Activated T-helper 17 cell treated with anti-CD3 and anti-CD28 coated beads, Interleukin-2, amount 50 U/mL, for 72 hours (primary cell): ENCODE measurements at places on chromosomes 1 and 21.
A peak's percentile ranks its signal among the peaks of the same experiment; 100 is the strongest.

DNA sequence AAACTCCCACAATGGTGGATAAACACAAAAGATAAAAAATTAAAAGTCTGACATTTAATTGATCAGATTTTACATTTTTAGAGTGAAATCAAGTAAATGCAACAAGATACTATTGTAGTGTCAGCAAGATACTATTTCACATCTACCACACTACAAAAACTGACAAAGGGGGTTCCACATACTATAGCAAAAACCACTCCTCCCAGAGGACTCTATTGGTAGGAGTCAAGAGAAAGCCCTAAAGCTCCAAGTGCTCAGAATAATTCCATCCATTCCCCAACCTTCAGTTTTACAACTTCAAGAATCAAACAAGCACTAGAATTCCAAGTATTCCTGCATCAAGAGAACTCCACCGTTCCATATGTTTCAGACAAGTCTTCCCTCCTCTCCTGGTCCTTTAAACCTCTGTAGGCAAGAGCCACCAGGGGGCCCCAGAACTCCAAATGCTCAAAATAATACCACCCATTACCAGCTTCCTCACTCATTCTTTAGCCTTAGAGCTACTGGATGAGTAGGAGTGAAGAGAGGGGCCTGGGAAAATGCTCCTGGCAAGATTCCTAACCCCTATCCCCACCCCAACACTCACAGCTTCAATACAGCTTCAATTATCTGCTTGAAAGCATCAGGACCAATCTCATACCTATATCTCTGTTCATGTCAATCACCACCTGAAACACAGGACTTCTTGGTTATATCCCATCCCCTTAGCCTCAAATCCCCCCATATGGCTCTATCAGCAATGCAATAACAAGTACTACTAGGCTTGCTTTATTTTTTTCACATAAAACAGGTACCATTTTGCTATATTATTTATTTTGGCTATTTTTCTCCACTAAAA is 9.9 kb downstream of the TOR1AIP2 start:
- ATAC-seq = peak; percentile 56

- no peak for ATAC-seq
Observed at GRCh38 chr21:33968995-33969348, 53.4 kb upstream of the ATP5PO start.

- ATAC-seq = peak; percentile 16
Observed at GRCh38 chr1:24266398-24266941, 52.7 kb upstream of the GRHL3 start.

GRCh38 chr1:238111081-238111480 is 220.4 kb upstream of the ZP4 start:
- no peak for ATAC-seq

- no peak for ATAC-seq
Observed at GRCh38 chr1:178531887-178532286, 19.0 kb downstream of the TEX35 start.

GRCh38 chr1:201740086-201740541 is 88.8 kb upstream of the IPO9 start:
- ATAC-seq = peak; percentile 43

DNA sequence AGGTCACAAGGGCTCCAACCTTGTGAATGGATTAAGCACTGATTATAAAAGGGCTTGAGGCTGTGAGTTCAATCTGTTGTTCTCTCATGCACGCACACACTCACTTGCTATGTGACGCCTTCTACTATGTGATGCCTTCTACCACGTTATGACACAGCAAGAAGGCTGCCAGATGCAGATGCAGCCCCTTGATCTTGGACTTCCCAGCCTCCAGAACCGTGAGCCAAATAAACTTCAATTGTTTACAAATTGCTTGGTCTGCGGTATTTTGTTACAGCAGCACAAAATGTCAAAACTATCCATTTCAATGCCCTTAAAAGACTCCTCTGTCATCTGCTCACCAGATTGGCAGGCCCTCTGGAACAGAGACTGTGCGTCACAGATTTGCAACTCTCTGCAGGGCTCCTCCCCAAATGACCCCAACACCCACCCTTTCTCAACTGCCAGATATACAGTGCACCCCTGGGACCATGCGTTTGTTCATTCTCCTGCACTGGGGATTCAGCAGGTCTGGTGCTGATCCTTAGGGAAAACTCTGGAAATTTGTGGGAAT is 47.8 kb upstream of the KANK4 start:
- ATAC-seq = no peak
